BJ (cell line): ENCODE measurements at places on chromosomes 7 and 10. TPM values are rescaled to one million over a fixed set of nuclear protein-coding genes. Genes with fewer than 3 reads are reported as not detected.

The RAMP3 gene
- not detected in 2 replicates for polyA plus RNA-seq

The PTPRN2 gene
- 0.20 and 0.31 TPM in 2 replicates for polyA plus RNA-seq

The VAX1 gene
- 0.22 and 0.23 TPM in 2 replicates for polyA plus RNA-seq

The KNDC1 gene
- 1.0 and 1.1 TPM in 2 replicates for polyA plus RNA-seq

The CEP55 gene
- 16.8 and 28.2 TPM in 2 replicates for polyA plus RNA-seq

The FAM185A gene
- polyA plus RNA-seq = 3.0 and 3.4 TPM in 2 replicates

The MKI67 gene
- polyA plus RNA-seq = 11.8 and 12.5 TPM in 2 replicates

The CUZD1 gene
- polyA plus RNA-seq = 0.64 and 0.85 TPM in 2 replicates

The NXPH1 gene
- not detected in 2 replicates for polyA plus RNA-seq

The WDR11 gene
- 68.2 and 86.4 TPM in 2 replicates for polyA plus RNA-seq

The MKX gene
- 68.1 and 72.9 TPM in 2 replicates for polyA plus RNA-seq

The PTF1A gene
- not detected in 2 replicates for polyA plus RNA-seq

The GHITM gene
- 204 and 256 TPM in 2 replicates for polyA plus RNA-seq

The BAMBI gene
- polyA plus RNA-seq = 5.1 and 6.0 TPM in 2 replicates

The LRRC4 gene
- 0.10 and 0.12 TPM in 2 replicates for polyA plus RNA-seq

The MSMB gene
- not detected in 2 replicates for polyA plus RNA-seq

GRCh38 chr10:86579883-86580520 is 58.4 kb upstream of the WAPL start:
- no peak for DNase-seq

- DNase-seq = no peak
Measured at GRCh38 chr7:139937715-139938114, 108.7 kb downstream of the TBXAS1 start.

GRCh38 chr10:103470761-103471653 is 8.0 kb downstream of the CALHM3 start:
- no peak for DNase-seq

GRCh38 chr10:123519861-123520260 is 146.3 kb upstream of the GPR26 start:
- no peak for DNase-seq

DNA sequence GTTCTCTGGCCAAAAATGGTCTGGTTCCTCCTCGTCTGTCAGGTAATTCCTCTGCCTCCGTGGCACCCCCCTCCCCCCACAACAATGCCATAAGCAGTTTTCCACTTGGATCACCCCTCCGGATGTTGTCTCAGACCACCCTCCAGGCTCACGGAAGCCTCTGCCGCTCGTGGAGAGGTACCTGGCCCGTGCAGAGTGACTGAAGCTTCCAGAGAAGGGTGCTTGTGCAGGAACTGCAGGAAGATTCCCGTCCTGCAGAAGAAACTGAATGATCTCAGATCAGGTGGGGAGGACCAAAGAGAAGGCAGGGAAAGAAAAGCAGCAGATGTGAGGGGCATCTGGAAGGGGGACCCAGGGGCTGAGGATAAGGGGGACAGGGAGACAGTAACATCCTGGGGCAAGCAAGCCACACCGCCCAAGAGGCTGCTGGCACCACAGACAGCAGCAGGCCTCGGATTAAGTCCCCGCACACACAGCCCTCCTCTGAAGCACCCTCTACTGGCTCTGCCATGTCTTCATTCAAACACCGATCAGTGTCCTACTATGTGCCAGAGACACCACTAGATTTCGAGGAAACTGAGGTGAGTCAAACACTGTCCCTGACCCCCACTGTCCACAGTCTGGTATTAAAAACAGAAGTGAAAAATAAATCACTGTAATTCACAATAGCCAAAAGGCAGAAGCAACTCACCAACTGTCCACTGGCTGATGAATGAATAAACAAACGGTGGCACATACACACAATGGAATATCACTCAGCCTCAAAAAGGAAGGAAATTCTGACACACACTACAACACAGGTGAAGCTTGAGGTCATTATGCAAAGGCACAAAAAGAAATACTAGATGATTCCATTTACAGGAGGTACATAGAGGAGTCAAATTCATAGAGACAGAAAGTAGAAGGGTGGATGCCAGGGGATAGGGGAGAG is 26.4 kb downstream of the KIAA1549 start:
- no peak for DNase-seq

DNA sequence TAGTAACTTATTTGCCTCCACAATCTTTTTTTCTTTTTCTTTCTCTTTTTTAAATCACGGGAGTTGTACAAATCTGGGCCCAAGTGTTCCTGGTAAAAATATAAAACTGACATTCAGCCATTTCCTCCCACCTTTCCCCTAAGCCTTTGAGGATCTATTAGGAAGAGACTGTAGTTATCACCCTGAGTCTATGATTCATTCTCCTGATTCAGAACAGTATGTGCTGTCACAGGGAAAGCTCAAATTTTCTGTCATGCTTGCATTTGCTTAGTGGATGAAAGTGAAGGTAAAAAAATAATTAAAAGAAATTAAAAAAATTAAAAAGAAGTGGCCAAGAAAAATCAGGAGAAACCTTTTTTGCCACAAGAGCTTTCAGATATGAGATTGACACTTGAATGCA is 71.7 kb downstream of the KIF20B start:
- no peak for DNase-seq

- DNase-seq = no peak
Measured at GRCh38 chr10:122531939-122532338, 28.6 kb upstream of the DMBT1 start.

- no peak for DNase-seq
Measured at GRCh38 chr7:156840134-156840533, 52.8 kb downstream of the LMBR1 start.

- DNase-seq = no peak
Measured at GRCh38 chr10:45091968-45092367, 91.2 kb downstream of the ZNF22 start.

DNA sequence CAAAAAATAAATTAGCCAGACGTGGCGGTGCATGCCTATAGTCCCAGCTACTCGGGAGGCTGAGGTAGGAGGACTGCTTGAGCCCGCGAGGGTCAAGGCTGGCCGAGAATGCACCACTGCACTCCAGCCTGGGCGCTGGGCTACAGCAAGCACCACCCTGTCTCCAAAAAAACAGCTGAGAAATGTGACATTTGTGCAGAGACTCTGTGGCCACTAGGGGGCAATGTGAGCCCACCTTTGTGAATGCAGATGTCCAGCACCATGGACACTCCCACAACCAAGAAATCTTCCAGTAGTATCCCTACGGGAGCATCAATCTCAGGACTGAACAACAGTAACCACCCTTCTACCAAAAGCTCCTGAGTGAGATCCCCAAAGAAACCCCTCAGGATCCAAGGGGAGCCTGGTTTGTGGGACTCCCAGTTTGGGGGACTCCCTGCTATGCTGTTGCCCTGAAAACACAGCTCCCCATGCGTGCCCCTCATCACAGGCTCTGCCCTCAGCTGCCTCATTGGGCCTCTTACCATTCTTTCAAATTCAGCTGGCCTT is 6.2 kb upstream of the AHCYL2 start:
- DNase-seq = no peak

DNA sequence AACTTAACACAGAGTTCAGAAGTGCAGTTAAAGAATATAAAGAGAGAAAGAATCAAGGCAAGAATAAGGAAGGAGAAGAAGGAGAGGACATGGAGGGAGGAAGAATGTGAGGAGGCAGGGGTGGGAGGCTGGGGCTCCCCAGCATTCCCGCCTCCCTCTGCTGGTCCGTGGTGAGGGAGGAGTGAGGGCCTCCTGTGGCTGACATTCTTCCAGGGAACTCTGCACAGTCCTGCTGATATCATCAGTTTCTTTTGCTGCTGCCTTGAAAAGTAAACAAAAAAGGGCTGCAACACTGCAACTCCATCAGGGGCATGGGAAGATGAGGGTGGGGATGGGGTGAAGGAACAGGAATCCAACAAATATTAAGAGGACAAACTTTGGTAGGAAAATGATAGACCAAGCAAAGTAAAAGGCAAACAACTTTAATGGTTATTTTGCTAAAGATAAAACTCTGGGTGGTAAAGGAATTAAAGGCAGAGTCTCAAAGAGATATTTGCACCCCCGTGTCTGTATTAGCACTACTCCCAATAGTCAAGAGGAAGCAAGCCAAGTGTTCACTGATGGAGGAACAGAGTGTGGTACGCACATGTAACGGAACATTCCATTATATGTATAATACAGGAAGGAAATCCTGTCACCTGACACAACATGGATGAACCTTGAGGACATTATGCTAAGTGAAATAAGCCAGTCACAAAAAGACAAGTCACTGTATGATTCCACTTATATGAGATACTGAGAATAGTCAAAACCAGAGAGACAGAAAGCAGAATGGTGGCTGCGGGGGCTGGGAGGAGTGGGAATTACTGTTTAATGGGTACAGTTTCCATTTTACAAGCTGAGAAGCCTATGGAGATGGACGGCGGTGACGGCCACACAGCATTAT is 8.0 kb upstream of the SPOCK2 start:
- DNase-seq = no peak

DNA sequence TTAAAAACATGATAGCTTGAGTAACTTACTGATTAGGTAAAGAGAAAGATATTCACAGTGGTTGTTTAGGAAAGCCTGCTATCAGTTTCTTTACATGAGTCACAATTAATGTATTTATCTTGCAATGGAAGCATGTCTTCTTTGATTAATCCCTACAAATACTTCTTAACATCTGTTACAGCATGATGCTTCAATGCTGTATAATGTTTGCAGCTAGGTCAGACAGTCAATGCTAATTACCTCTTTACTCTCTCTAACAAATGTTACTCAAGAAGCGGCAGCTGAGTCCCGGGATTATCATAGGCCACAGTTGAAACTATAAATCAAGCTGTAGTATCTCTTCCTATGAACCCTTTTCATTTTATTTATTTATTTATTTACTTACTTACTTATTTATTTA is 33.2 kb downstream of the ACBD5 start:
- DNase-seq = no peak

DNA sequence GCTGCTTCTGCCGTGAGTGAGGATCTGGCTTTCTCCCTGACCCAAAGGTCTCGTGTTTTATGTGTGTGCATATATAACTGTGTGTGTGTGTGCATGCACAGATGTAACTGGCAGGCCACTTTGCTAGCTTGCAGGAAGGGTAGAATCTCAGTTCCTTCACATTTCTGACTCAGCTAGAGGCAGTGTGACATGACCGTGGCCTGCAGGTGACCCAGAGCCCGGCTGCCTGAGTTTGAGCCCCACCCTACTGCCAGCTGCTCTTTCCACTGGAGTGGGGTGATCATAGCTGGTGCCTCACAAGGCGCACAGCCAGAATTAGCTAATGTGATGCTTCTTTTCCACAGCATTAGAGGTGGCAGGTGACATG is 9.3 kb upstream of the MYL7 start:
- no peak for DNase-seq

- DNase-seq = no peak
Measured at GRCh38 chr7:7542251-7542835, 6.7 kb upstream of the COL28A1 start.

GRCh38 chr7:46391231-46392201 is 470.4 kb upstream of the IGFBP3 start:
- peak; percentile 75 for DNase-seq

DNA sequence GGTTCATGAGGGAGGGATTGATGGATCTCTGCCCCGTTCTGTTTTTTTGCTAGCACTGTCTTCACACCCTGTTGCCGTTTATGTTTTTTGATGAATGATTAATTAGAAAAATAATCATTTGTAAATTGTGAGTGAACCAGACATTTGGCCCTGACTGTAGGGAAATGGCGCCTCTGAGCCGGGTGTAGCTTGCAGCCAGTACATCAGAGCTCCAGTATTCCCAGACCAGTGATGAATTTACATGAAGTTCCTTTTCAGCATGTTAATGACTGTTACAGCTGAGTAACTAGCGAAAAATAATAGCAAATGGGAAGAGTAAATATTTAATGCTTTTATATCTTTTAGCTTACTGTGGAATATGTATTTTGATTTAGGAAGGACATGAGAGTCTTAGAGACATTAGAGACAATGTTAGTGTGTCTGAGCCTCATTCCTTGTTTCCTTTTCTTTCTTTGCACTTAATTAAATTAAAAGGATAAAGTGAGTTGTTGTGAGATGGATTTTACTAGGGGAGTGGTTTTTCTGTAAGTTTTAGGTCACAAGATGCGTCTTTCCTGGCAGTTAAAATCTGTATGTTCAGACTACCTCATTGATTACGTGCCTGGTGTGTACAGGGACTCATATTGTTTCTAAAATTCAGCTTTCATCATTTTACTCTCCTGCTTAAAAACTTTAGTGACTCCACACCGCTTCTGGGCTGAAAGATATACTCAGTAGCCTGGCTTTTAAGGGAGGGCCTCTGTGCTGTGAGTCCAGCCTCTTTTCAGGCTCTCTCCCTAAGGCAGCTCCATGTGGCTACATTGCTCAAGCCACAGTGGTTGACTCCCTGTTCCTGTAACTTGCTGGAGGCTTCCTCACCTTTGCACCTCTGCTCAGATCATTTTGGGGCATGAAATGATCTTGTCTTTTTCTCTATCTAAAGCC is 86.4 kb downstream of the AUTS2 start:
- DNase-seq = no peak

GRCh38 chr7:91541641-91542040 is 277.4 kb downstream of the FZD1 start:
- no peak for DNase-seq

DNA sequence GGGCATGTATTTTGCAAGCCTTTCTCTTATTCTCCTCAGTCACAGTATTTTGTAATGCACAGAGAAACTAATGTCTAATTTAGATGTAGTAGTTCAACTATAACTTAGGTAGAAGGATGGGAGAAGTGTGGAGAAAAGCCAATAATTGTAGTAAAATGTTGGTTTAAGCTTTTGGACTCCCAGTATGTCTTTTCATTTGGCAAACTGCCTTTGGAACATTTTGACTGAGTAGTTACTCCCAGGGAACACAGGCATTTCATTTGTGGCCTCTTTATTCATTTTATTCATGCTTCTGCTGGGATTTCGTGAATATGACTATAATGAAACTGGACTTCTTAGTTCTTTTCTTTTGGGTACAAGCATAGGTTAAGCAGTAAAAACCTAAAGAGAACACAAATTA is 79.0 kb downstream of the EXOC4 start:
- DNase-seq = no peak

- DNase-seq = no peak
Measured at GRCh38 chr7:22417841-22418240, 60.9 kb upstream of the RAPGEF5 start.

- DNase-seq = no peak
Measured at GRCh38 chr7:71286336-71286735, 154.4 kb downstream of the GALNT17 start.

GRCh38 chr10:16562891-16563290 is 41.2 kb upstream of the C1QL3 start:
- DNase-seq = no peak

GRCh38 chr7:150756858-150757257 is 19.6 kb downstream of the GIMAP5 start:
- no peak for DNase-seq

- DNase-seq = no peak
Measured at GRCh38 chr7:82404652-82405051, 38.9 kb downstream of the CACNA2D1 start.
